Stimulated activated CD8-positive, alpha-beta memory T cell treated with anti-CD3 and anti-CD28 coated beads, Interleukin-7, amount 100 ng/mL, for 1 hour (primary cell): ENCODE measurements at places on chromosomes 7 and 10.
A peak's percentile ranks its signal among the peaks of the same experiment; 100 is the strongest.

GRCh38 chr7:38273286-38273995, at the start of gene TARP:
Gene TARP, minus strand, starts transcription at chr7:38273636.
- DNase-seq = no peak

DNA sequence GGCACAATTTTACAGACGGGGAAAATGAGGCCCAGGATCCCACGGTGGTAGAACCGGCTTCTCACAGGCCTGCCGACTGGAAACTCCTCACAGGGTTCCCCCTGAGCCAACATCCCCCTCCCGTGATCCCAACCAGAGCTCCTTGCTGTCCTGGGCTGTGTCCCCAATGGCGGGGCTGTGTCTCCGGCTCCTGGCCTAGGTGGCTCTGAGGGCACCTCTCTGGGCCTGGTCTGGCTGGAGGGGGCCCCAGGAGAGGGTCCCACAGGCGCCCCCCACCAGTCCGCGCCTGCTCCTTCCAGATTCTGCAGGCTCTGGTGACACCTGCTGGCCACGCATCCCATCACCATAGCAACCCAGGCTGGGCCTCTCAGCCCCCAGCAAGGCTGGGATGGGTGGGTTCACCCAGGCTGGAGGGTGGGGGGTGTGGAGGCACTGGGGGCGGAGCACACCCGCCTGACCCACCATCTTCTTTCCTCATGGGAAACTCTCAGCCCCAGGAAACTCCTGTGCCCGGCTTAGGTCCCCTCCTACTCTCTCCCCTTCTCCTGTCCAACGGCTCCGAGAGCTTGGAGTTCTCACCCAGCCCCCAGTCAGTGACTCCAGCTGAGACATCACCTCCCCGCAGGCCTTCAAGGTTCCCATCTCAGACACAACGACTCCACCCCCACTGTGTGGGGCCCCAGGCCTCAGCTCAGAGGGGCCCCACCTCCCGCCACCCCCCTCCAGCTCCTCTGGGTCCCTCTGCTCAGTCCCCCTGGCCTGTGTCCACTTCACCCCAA, 27.1 kb upstream of the TNRC18 start:
- DNase-seq = peak; percentile 18

- no peak for DNase-seq
Observed at GRCh38 chr7:142468871-142469665, 211.2 kb upstream of the PRSS58 start.

- no peak for DNase-seq
Observed at GRCh38 chr7:85995101-85995500, 648.6 kb upstream of the GRM3 start.

DNA sequence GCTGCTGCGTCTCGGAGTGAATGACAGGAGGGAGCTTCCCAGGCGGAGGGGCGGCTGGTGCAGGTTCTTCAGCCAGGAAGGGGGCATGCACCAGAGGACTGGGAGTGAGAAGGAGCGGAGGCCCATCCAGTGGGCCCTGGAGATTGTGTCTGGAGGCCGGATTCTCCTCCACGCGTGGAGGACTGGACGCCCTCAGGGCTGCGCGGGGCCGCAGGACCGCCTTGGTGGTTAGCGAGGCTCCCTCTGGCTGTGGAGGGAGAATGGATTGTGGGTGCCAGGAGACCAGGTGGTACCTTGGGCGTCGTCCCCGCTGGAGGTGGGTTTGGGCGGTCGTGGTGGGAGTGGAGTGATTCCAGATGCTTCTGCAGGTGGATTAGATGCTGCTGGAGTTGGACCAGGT, 68.9 kb downstream of the ELFN1 start:
- no peak for DNase-seq

GRCh38 chr10:99656199-99657064, 2.9 kb upstream of the ENTPD7 start:
- no peak for DNase-seq

DNA sequence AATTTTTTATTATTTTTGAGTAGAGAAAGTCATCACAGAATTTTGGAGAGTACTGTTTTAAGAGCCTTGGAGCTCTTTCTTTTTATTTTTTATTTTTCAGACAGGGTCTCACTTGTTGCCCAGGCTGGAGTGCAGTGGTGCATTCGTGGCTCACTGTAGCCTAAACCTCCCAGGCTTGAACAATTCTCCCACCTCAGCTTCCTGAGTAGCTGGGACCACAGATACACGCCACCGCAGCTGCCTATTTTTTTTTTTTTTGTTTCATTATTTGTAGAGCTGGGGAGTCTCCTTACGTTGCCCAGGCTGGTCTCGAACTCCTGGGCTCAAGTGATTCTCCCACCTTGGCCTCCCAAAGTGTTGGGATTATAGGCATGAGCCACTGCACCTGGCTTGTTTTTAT, 10.6 kb downstream of the CPA4 start:
- no peak for DNase-seq

DNA sequence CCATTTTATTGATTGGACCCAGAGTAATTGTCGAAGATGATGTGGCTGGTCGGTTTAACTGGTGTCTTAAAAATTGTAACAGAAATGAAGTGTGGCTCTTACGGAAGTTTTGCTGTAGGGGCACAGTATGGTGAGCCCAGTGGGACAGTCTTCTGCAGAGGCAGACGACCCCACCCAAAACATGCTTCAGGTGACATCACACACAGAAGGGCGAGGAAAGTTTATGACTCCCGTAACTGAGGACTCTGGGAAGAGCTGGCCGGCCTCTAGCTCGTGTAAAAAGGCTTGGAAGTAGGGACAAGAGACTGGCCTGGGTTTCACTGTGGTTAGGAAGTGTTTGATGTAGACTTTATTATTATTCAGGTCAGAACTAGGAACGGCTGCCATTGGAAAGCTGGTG, 73.3 kb downstream of the HTR5A start:
- DNase-seq = no peak

DNA sequence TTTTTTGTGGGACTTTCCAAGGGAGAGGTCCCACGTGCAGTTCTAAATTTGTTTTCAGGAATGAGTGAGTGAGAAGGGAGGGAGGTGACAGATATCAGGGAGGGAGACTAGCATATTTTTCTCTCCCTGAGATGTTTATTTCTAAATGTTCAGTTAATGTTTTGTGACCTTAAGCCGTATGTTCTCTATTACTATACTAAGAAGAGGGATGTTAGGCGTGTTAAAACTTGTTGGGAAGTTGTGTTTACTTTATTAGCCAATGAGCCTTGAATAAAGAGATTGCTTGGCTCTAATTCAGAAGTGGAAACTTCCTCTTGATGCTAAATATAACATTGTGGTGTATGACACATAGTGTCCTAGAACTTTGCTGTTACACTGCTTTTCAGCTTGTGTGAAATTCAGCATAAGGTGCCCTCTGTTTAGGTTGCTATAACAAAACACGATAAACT, 37.3 kb downstream of the DNAH11 start:
- DNase-seq = no peak

- DNase-seq = no peak
Observed at GRCh38 chr10:3324612-3325038, 152.0 kb upstream of the PITRM1 start.

DNA sequence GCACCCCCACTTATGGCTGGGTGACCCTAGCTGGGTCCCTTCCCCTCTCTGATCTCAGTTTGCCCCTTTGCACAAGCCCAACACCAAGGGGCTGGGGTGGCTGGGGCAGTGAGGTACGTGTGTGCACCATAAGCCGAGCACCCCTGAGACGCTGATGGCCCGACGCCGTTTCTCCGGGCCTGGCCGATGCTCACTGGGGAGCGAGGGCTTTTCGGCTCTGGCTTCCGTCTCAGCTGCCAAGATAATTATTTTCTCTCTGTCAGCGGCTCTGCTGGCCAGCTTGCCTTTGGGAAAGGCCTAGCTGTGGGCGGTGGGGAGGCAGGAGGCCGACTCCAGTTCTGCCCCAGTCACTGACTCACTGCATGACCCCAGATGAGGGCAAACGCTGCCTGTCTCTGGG, 91.0 kb downstream of the ZMIZ1 start:
- DNase-seq = no peak

DNA sequence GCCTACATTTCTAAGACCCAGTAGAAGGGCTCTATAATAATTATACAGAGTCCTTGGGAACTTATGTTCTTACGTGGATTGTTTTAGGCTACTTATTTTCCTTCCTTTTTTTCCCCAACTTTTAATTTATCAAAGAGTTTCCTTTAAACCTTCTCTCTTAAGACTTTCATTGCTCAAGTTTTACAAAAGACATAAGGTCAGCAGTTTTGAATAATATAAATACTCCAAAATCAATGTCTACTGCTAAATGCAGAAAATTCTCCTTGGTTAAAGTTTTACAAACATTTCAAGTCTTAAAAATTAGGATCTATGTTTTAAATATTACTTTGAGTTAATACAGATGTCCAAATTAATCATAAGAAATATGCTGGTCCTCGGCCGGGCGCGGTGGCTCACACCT, 97.0 kb downstream of the LARP4B start:
- no peak for DNase-seq

DNA sequence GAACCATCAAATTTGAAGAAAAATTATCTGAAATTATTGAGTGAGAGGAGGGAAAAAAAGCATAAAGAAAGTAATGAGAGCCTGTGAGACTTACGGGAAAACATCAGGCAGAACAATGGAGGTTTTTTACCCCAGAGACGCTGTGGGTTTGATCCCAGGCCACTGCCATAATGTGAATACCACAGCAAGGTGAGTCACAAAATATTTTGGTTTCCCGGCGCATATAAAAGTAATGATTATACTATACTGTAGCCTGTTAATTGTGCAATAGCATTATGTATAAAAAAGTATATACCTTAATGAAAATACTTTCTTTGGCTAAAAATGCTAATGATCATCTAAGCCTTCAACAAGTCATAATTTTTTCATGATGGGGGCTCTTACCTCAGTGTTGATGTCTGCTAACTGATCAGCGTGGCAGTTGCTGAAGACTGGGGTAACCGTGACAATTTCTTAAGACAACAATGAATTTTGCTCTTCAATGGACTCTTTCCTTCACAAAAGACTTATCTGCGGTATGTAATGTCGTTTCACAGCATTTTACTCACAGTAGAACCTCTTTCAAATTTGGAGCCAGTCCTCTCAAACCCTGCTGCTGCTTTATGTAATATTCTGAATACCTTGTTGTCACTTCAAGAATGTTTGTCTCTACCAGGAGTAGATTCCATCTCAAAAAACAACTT, 97.0 kb upstream of the FAM20C start:
- DNase-seq = no peak
